HFF-Myc (cell line): ENCODE measurements at places on chromosomes 2 and 18.

DNA sequence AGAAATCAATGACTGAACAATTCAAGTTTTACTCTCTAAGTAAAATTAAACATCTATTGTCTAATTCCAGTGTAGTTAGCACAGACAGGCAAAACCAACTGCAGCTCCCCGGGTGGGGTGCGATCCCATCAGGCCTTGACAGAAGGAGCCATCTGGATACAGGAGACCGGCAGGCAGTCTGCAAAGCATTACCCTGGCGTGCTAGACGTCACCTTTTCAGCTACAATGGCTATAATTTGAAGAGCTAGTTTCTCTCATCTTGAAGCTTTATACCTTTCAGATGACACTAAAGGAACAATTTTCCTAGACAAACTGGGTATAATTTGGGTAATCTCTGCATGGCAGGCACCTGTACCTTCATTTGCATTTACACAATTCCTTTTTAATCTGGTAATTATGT, 761.5 kb upstream of the SOX11 start:
- no peak for DNase-seq

DNA sequence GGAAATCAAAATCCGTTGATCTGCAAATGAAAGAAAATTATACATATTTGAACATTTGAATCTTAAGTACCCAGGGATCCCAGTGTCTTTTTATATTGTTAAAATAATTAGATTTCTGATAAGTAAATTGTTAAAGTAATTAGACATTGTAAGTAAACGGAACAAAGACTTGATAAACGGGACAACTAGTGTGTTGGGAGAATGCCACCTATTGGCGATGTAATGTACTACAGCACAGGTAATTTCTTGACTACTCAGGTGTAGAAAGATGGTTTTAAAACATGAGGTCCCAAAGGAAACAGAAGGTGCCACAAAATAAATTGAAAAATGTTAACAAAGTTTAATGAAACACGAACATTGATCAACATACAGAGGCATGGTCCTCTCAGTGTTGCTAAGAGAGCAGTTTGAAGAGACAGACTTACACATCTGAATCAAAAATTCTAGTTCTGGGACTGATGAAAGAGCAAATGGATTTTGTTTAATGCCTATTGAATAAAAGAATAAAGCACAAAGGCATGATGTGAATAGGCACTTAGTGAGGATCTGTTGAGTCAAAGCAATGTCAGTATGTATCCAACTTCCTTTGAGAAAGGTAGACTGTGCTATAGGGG, 103.4 kb upstream of the RASGRP3 start:
- DNase-seq, result no peak

- DNase-seq, result peak; percentile 58
Measured at GRCh38 chr2:234133004-234133403, 82.5 kb downstream of the SPP2 start.

DNA sequence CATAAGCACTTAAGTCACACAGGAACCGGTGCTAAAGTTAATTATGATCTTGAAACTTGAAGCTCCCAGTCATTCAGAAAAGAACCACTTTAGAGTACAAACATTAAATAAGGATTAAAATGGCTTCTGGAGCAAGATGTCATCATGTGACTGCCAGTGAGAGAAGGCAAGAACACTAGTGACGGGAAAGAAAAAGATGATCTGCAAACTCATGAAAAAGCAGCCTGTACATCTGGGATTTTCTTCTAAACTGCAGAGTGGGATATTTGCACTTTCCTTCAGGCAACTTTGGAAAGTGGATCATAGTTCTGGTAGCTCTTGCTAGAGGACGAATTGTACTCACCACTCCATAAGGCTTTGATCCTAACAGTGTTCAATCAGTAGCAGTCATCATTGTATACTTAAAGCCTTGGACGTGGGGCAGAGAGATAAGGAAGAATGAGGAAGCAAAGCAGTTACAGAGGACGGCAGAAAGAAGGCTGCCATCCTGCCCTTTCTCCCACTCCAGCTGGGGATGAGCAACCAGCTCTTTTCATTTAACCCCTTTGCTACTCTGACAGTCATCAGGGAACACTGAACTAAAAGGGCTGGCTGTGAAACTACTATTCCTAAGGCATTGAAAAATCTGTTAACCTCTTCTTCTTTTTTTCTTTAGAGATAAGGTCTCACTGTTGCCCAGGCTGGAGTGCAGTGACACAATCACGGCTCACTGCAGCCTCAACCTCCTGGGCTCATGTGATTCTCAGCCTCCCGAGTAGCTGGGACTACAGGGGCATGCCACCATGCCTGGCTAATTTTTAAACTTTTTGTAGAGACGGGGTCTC, 18.1 kb downstream of the ABHD3 start:
- no peak for DNase-seq

DNA sequence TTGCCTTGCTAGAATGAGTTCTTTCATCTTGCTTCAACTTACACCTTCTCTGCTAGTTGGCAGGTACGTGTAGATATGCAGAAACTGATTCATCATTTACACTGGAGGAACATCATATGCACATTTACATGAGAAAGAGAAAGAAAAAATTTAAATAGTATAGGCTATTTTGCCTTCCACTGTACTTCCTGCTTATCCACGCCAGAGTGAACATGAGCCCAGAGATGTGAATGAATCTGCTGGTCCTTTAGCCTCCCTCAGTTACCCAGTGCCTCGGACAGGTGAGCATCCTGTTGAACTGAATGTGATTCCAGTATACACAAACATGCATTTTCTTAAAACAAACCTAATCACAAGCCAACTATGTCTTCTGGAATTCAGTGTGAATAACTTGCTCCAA, 83.6 kb downstream of the SESTD1 start:
- DNase-seq, result no peak

- DNase-seq, result no peak
Measured at GRCh38 chr2:60518567-60518966, 34.9 kb downstream of the BCL11A start.

DNA sequence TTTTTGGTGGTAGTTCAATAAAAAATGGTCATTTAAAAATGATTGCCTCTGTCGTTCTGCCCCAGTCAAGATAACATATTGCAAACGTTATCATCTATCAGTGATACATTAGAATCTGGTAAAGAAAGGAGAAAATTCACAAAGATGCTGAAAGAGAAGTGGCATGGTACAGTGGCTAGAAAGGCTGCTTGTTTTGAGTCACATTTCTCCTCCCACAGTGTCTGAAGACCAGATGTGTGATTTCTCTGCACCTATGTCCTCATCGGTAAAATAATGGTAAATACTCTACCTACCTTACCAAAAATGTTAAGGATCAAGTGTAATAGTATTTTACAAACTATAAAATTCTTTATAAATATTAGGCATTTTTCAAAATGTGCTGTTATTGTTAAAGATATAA, 76.1 kb upstream of the NOSTRIN start:
- DNase-seq, result no peak

DNA sequence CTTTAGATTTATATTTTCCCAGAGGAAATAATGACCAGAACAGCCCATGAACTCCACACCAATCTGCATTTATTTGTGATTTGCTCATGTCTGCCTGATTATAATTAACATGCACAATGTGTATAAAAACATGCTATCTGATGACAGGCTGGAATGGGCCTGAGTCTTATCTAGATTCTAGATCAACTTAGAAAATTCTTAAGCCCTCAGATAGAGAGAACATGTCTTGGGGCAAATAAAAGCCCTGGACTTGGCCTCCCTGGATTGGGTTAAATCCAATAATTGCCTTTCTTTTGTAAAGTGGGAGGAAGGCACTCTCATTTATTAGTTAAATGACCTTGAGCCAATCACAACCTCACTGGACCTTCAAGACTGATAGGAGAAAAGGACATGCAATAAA, 61.8 kb downstream of the EVA1A start:
- no peak for DNase-seq

GRCh38 chr2:158127380-158127804, 25.7 kb downstream of the UPP2 start:
- DNase-seq, result no peak

DNA sequence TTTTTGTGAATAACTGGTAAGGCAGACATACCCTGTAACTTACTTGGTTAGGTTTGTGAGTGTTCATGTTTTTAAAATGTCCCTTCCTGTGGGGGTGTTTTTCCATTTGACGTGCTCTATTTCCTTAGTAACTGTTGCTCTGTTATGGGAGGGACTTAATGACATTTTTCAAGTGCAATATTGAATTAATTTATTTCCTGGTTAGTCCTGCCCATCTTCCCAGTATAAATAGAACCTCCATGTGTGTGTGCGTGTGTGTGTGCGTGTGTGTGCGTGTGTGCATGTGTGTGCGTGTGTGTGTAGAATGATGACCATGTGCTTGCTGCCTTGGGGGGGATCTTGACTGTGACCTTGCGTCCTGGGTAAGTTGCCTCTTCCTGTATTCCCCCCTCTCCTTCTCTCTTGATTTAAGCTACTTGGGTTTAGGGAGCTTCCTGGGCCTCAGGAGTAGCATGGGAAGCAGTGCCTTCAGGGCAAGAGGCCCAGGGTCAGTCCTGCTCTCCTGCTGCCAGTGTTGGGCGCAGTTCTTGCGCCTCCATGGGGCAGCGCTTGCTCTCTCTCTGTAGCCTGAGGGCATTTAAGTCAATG, 163.9 kb downstream of the LDLRAD4 start:
- DNase-seq, result peak; percentile 38

GRCh38 chr2:121564905-121565304, 34.2 kb downstream of the RNU4ATAC start:
- no peak for DNase-seq

DNA sequence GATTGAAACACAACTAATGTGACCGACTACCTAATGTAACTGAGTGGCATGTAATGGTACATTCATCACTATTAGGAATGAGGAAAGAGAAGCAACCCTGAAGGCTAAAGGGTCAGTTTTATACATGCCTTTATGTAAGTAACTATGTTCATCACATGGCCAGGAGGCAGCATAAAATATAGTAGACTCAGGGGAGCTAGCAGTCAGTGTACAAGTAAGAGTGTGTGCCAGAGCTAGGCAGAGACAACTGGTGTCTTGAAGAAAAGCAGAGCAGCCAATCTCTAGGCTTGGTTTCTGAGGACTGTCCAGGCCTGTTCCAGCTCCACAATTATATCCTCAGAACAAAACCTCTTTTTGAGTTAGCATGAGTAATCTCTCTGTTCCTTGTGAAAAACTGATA, 18.1 kb downstream of the SMAD2 start:
- no peak for DNase-seq

DNA sequence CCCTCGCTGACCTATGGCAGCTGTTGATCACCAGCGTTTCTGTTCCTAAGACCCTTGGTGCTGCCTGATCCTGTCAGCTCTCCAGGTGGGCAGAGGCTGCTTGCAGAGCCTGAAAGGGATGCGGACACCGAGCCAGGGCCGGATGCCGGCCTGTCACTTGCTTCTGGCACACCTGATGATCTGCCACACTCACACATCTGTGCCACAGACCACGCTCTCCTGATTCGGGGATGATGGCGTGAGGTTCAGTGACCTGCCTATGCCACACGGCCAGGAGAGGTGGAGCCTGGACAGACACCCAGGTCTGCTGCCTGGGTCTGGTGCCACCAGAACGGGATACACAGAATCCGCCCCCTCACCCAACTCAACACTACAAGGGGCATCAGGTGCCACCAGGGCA, 129.4 kb upstream of the GLI2 start:
- no peak for DNase-seq

- no peak for DNase-seq
Measured at GRCh38 chr2:101127319-101128056, 23.7 kb downstream of the TBC1D8 start.

- no peak for DNase-seq
Measured at GRCh38 chr18:79396431-79397246, 909 bp downstream of the NFATC1 start.

DNA sequence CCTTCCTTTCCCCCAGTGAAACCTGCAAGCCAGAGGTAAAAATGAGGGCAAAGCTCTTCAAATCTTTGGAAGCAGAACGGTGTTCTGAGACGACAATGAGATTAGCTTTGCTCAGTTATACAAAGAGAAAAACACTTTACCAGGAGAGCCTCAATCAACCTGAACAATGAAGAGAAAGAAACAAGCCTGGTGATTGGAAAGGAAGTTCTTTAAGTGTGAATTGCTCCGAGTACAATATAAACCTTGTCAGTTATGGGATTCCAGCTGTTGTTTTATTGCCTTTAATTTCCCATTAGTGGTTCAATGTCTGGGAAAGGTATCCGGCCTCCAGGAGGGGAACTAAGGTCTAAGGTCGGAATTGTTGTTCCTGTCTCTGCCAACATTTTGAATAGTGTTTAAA, 901.6 kb downstream of the EPHA4 start:
- DNase-seq, result no peak

- no peak for DNase-seq
Measured at GRCh38 chr2:120978359-120979050, 242.8 kb downstream of the GLI2 start.
